HTR-8/SVneo (cell line): ENCODE measurements at places on chromosomes 5 and 9.

DNA sequence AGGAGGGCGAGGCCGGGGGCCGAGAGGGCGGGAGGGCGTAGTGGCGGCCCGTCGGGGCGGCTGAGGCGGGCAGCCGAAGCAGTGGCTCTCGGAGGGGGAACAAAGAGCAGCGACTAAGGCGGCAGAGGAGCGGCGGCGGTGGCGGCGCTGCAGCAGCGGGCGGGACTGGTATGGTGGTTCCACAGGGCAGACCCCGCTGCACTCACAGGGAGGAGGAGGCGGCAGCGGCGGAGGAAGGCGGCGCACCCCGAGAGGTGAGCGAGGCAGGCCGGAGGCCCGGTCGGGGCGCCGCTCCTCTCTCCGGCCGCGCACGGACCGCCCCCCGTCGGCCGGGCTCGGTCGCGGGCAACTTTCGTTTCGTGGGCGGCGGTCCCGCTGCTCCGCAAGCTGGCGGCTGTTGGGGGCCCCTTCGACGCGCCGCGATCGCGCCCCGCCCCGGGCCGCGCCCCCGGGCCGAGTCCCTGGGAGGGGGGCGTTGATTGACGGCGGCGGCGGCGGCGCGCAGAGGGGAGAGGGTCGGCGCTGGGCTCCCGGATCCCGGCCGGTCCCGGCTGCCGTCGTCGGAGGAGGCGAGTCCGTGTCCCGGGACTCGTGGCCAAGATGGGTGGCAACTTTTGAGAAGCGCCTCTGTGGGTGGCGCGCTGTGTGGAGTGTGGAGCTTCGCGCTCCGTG, 467 bp downstream of the CNOT6 start:
- peak; percentile 31 for DNase-seq

DNA sequence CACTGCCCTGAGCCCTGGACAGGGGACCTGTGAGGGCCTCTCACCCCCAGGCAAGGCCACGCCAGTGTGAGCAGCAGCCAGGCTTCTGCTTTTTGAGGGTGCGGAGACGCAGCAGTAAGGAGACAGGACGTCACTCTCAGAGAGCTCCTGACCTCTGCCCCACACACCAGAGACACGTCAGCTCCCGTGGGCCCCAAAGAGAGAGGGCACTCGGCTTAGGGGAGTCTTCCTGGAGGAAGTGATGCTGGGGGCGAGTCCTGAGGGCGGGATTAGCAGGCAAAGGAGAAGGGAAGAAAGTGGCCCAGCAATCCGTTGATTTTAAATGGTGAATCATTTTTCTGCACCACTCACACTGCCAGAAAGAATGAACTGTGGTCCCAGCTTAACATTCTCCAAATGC, 24.0 kb upstream of the SLC9A3 start:
- DNase-seq: peak; percentile 71

GRCh38 chr9:127183814-127184582, 61.6 kb upstream of the ANGPTL2 start:
- no peak for DNase-seq

- no peak for DNase-seq
Observed at GRCh38 chr9:31683116-31683515, 701.3 kb upstream of the ACO1 start.

DNA sequence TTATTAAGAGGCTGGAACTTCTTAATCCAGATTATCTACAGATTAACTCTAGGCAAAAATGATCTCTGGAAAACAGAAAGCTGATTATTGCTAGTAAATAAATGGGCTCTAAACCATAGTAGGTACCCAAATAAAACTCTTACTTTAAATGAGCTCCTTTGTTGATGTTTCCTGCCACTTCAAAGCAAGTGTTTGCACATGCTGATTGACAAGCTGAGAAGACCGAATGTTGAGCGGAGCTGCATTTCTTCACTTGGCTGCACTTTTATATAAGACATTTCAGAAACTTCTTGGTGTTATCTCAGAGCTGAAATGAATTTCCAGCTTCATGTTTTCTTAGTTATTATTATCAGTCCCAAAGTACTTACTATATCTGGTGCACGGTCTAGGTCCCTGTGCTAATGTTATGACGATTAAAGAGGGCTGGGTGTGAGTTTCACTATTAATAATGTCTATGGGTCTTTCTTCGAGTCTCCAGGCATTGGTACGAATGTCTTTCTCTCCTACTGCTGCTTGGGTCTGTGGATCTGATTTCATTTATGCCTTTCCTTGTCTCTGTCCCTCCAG, 58.6 kb upstream of the CTXN3 start:
- DNase-seq: no peak

- no peak for DNase-seq
Observed at GRCh38 chr5:178221282-178221681, 11.3 kb downstream of the PHYKPL start.

DNA sequence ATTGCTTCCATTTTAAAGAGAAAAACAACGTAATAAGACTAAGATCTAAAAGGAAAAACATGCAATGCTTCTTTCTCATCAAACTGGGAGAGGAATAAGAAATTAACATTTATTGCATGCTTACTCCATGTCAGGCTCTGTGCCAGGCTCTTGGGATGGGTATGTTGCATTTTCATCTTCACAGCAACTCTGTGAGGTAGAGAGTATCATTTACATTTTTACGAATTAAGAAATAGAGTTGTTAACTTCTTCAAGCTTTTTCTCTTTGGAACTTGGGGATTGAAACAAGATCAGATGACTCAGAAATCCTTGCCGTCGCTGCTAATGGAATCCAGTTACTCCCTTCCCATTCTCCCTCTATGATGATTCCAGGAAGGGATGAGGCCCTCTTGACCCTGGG, 39.5 kb downstream of the PDE8B start:
- DNase-seq: no peak

- no peak for DNase-seq
Observed at GRCh38 chr9:88339317-88339716, 48.9 kb upstream of the SPIN1 start.

DNA sequence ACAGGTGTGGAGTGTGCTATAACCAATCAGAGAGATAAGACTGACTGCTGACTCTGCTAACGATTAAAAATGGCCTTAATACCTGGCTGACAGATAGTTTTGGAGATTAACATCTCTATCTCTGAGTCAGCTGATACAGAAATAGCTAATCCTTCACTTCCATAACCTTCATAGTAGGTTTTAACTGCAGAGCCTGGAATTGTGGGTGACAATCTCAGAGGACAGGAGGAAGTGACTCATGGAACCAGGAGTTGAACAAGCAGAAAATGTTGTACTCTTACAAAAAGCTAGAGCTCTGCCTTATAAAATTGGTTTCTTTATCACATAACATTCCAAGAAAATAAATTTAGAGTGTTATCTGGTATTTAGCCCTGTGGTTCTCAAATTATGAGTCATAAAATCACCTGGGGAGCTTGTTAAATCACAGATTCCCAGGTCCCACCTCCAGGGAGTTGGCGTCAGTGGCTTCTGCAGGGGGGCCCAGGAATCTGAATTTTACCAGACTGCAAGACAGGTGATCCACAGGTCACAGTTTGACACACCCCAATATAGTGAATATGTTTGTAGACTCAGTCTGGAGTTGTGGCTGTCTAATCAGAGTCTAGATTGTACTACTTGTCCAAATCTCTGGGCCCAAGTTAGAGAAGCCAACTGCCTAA, 44.4 kb upstream of the AFAP1L1 start:
- peak; percentile 31 for DNase-seq

DNA sequence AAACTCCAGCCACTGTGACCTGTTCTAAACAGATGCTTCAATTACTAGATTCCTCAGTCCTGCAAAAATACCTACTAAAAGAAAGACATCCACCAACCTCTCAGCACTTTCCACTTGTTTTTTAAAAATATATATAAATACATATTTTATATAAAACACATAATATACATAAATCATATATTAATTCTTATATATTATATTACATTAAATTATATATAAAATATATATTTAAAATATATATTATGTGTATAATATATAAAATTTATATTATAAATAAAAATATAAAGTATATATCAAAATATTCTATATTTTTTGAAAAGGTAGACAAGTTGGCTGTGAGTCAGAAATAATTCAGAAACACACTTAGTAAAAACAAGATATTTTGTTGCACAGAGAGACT, 2371.8 kb upstream of the ACO1 start:
- no peak for DNase-seq

- DNase-seq: no peak
Observed at GRCh38 chr5:159992566-159992965, 16.4 kb upstream of the TTC1 start.

- no peak for DNase-seq
Observed at GRCh38 chr5:22076586-22076985, 776.6 kb downstream of the CDH12 start.

DNA sequence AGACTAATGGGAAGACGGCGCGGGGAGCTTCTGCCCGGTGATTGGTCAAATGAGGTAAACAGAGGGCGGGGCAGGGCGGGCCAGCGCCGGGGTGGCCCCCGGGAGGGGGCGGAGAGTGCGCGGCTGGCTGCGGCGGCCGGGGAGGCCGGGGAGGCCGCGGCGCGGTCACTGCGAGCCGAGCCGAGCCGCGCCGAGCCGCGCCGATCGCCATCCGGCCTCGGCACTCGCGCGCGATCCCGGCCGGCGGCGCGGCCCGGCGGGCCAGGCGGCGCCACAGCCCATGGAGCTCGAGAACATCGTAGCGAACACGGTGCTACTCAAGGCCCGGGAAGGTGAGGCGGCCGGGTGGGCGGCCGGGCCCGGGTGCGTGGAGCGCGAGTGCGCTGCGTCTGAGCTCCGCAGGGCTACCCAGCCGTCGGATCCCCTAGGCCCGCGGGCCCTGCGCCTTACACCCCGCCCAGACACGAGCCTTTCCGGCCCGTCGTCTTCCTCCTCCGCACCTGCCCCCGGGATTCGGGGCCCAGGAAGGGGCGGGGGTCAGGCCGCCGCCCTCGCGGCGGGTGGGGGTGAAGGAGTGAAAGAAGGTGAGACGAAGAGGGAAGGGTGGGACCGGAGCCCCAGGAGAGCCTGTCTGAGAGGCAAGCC, at the start of gene GRK6:
Gene GRK6, plus strand, starts transcription at position 111 of the 645 bp plus-strand sequence. Its CDS starts 170 bp downstream, at position 281.
- DNase-seq: peak; percentile 47

DNA sequence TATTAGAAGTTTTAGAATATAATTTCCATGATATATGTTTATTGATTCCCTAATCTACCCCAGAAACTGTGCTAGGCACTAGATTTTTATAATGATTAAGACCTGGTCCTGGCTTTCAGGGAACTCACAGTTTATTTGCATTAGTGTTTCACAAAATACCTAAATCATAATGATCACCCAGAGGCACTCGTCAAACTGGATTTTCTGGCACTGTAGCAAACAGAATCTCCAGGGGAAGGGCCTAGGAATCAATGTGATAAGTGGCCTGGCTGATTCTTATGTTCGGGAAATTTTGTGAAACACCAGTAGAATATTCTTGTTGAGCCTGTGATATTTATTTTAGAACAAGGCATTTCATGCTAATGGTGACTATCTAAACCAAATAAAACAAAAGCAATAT, 37.4 kb upstream of the SRP19 start:
- DNase-seq: no peak

GRCh38 chr5:9573796-9574195, 27.9 kb upstream of the SEMA5A start:
- no peak for DNase-seq

DNA sequence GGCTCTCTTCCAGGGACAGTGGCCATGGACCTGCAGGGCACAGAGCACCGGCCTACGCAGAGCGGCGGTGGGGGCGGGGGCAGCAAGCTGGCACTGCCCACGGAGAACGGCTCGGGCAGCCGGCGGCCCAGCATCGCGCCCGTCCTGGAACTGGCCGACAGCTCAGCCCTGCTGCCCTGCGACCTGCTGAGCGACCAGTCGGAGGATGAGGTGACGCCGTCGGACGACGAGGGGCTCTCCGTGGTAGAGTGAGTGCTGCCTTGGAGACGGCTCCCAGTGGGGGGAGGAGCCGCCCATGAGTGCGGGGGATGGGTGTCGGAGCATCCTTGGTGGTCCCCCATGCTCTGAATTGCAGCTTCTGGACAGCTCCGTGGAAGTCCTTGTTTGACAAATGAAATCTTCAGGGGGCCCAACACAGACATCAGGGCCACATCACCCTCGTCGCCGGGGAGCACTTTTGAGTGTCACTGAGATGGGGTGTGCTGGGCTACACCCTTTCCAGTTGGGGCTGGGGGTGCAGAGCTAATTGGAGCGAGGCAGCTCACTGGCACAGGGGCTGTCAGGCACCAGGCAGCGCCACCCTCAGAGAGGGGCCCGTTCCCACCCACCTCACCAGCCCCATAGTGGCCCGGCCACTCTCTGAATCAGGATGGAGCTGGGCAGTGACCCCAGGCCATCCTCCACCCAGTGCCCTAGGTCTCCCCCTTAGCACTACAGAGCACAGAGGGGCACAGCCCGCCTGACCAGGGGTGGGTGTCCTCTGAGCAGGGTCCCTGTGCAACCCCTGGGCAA, 70.9 kb downstream of the KCNT1 start:
- no peak for DNase-seq

DNA sequence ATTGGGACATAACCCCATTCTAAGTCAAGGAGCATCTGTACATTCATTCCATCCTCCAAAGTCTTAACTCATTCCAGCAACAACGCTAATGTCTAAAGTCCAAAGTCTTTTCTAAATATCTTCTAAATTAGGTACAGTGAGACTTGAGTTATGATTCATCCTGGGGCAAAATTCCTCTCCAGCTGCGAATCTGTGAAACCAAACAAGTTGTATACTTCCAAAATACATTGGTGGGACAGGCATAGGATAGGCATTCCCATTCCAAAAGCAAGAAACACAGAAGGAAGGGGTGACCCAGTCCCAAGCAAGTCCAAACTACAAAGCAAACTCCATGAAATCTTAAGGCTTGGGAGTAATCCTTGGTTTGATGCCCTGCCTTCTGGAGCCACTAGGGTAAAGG, 97.6 kb upstream of the FANCC start:
- no peak for DNase-seq

DNA sequence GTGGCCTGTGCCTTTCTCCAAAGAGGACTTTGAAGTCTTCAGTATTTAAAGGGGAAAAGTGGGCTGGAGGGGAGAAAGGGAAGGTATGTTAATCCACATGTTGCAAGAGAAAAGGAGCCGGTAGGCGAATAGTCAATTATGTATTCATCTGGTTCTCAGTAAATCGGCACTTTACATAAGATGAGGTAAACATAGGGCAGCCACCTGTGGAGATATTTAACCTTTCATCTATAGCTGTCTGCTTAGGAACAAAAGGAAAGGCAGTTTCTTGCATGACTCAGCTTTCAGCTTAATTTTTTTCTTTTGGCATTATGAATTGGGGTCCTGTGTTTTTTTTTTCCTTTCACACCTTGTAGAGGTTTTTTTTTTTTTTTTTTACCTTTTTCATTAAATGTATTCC, 42.2 kb downstream of the FGD3 start:
- DNase-seq: no peak

- DNase-seq: no peak
Observed at GRCh38 chr5:29134418-29134817, 2059.1 kb upstream of the CDH6 start.
